ENCODE measurements at places on chromosomes 5 and 9.

DNA sequence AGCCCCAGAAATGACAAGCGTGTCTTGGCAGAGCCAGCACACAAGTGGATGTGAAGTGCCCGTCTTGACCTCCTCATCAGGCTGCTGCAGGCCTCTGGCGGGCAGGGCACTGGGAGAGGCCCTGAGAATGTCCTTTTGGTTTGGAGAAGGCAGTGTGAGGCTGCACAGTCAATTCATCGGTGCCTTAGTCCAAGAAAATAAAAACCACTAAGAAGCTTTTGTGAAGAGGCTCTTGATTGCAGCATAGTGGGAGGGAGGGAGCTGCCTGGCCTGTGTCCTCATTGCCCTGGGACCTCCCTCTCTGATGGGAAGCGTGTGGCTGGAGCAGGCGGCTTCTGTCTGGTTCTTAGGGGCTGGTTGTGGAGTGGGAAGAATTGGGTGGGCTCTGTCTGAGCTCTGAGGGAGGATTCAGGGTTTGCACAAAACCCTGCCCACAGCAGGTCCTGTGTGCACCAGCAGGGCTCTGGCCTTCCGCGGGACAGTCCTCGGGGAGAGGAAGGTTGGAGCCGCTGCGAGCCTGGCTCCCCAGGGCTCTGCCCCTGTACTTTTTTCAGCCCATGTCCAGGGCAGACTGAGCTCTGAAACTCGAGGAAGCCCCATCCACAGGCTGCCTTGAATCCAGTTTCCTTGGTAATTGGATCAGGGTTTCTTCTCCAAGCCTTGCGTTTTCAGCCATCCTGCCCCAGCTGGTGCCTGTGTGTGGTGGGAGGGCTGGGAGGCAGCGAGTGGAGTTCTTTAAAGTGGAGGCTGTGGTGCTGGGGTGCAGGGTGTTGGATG, 1.1 kb downstream of the HRCT1 start:
- peak; percentile 72 for DNase-seq

DNA sequence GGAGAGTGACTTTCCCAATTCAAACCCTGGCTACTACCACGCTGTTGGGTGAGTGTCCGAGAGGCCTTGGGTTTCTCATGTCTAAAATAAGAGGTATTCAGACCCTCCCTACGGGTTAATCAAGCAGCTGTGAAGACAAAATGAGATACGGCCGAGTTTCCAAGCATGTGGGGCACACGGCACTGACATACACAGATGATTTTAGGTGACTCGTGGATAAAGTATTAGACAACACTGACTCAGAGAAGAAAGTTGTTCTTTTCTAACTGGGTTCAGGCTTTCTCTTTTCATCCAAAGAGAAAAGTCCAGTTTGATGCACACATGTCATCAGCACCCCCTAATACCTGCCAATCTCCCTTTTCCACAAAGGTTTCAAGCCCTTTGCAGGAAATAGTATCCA, 15.6 kb downstream of the FOXI1 start:
- no peak for DNase-seq

GRCh38 chr9:69012696-69013381, 1.1 kb downstream of the PRKACG start:
- no peak for DNase-seq

- DNase-seq = no peak
Observed at GRCh38 chr5:6601271-6601670, 31.6 kb downstream of the NSUN2 start.

GRCh38 chr9:133202688-133203453, 6.2 kb downstream of the OBP2B start:
- no peak for DNase-seq

GRCh38 chr9:35914301-35914807, 5.1 kb downstream of the SPAAR start:
- DNase-seq = no peak

DNA sequence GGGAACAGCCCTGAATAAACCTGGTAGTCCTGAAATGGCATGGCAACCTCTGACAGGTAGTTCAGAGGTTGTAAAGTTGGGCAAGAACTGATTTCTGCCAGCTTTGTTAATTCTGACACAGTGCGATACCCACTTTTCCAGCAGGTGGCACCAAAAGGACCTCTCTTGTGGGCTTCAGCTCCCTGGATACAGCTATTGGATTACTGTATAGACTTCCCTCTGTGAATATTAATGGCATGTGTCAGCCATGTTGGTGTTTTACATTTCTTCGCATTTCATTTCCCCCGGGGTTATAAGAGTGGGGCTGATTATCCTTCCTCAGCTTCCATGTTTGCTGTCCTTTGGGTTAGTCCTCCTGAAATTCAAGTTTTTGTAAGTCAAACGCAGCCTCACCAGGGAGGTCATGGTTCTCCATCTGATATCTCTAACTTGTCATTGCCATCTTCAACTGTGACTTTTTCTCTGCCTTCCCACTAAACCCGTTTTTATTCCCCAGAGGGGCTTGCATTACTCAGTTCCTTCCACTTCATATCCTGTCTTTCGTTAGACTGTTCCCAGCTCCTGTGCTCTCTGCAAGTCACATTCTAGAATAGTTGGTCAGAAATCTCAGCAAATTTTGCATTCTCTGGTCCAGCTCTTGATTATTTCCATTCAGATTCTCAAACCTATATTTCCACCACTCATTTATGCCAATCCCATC, 135.6 kb downstream of the LIFR start:
- no peak for DNase-seq

DNA sequence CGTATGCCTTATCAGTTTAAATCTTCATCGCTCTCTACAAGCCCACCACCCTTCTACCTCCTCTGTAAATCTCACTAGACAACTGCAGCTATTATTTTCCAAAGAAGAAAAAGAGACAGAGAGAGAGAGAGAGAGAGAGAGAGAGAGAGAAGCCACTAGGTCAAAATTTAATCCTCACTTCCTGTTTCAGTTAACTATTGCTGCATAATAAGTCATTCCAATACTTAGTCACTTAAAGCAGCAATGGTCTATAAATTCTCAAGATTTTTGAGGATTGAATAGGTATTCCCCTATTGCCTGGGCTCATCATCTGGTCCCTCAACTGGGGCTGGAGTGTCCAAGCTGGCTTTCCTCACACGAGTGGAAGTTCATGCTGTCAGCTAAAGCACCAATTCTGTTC, 68.8 kb downstream of the ITGA1 start:
- DNase-seq = no peak

DNA sequence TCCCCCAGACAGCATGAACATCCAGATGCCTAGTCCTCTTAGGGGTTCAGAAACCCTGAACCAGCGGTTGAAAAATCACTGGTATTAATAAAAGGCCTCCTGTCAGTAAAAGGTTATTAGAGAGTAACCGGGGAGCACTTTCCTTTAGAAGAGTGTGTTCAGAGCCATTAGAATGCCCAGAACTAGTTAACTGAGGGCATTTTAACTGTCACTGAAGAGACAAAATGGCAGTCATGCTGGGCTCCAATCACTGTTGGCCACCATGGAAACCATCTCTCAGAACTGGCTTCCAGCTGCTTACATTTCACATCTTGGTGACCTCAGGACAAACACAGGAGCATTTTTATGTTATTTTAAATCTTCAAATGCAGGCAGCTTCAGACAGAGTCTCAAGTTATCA, 36.2 kb upstream of the GDA start:
- no peak for DNase-seq

GRCh38 chr5:38237681-38238080, 20.7 kb upstream of the EGFLAM start:
- DNase-seq = no peak

GRCh38 chr9:121550569-121551512, 51.2 kb upstream of the GGTA1 start:
- DNase-seq = no peak

DNA sequence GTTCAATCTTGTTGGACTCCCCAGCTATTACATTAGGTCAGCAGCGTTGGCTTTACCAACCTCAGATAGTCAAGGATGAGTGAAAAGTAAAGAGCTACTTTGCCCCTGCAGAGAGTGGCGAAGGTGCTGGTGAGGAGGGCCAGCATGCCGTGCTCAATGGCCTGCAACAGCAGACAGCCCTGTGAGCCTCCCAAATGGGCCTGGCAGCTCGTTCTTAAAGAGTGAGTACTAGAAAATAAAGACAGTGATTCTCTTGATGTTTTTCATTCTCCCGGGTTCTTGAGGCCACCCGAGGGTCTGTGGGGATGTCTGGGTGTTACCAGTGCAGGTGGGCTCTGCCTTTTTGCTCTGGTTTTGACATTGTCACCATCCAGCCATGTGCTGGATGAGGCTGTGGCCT, 16.2 kb downstream of the GADD45G start:
- DNase-seq = no peak

DNA sequence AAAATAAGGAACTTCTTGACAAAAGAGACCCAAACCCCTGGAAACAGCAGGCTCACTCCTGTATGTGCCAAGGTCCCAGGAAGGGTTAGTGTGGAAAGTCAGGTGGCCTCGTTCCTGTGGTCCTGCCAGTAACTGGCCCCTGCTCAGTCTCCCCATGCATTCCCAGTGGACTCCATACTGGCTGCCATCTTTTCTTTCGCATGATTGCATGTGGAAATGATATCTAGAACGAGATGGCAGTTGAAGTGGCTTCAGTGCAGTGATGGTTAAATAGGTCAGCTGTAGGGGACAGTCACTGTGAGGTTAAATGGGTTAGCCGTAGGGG, 30.4 kb downstream of the AHRR start:
- DNase-seq = no peak

DNA sequence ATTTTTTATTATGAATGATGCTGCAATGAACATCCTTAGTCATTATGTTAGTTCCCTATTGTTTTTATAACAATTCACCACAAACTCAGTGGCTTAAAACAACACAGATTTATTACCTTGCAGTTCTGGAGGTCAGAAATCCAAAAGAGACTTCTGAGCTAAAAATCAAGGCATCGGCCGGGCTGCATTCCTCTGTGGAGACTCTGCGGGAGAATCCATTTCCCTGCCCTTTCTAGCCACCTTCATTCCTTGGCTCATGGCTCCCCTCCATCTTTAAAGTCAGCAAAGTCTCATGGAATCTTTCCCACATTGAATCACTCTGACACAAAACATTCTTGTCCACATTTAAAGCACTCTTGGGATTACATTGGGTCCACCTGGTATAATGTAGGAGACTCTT, 38.6 kb downstream of the SNX18 start:
- DNase-seq = no peak

- no peak for DNase-seq
Observed at GRCh38 chr5:129629575-129629974, 118.3 kb upstream of the MINAR2 start.

GRCh38 chr5:11602298-11602697, 301.9 kb downstream of the CTNND2 start:
- DNase-seq = no peak

DNA sequence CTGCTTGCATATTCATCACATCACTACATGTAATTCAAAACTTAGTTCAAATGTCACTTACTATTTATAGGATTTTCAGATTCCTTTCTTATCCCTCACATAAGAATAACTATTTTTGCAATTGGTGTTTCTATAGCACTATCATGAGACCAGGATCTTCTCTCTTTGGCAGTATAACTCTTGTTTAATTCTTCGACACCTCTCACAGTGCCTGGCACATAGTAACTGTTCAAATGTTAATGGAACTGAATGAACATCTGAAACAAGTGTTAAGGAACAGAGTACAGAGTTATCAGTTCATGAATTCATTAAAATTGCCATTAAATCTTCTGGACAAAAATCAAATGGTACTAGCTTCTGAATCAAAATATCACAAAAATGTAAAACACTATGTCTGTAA, 40.0 kb downstream of the FBXL17 start:
- no peak for DNase-seq

DNA sequence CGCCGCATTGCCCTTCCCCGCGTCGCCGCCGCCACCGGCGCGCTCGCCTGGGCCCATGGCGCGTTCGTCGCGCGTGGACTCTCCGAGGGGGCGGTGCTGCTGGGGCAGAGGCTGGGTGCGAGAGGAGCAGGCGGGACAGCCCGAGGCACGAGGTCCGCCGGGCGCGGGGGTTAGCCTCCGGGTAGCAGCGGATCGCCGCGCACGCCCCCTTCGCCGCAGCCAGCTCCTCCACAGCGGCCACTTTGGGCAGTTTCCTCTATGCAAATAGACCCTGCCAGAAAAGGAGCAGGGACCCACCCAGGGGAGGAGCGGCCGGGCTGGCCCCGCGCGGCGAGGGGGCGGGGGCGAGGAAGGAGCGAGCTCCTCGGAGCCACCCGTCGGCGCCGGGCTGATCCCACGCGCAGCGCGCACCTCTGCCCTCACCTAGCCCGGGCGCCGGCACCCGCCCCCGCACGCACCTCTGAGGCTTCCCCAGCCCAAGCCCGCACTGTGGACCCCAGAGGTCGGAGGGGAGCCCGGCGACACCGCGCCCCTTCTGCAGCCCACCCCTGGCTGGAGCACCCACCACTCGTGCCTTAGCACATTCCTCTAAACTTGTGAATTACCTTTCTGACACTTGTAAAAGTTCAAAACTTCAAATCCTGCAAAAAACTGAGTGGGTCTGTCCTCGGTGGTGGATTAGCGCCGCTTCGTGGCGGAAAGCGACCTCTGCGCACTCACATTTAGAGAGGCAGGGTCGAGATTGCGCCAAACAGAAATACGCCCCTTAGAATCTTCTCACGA, at the start of gene COL23A1:
TSS of gene COL23A1 (minus strand) at position 253 of the 783 bp plus-strand sequence.
- DNase-seq = no peak

- DNase-seq = no peak
Observed at GRCh38 chr9:26535151-26535550, 357.5 kb downstream of the CAAP1 start.

DNA sequence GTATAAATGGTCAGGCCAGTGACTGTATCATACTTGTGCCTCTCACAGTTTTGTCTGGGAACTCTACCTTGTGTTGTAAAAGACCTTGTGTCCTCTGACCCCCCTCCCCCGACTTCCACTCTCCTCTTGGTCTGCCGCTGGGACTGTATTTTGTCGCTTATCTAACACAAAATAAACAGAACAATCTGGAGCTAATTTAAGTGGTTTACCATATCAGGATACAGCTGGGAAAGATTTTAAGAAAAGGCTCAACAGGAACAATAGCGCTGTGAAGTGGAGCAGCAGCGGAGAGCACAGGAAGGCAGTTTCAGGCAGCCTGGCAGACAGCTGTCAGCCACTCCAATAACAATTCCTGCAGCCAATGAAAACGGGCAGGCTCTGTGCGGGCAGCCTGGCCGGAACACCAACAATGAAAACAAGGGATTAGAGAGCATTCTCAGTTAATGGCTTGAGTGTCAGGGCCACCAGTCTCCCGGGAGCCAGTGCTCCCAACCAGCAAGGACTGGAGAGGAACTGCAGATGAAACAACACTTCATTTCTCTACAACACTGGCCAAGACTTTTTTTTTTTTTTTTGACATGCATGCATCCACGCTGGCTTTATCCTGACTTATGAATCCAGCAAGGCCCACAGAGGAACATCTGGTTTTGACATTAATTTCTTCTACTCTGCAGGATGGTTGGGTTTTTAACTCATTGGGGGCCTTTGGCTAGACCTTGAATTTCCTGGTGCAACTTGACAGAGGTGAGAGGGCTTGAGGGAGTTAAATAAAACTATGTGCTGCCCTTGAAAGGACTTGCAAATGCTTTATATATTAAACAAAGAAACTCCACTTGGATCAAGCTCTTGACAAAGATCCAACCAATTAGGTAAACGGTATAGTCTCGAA, 76.7 kb downstream of the ARSB start:
- DNase-seq = peak; percentile 29

DNA sequence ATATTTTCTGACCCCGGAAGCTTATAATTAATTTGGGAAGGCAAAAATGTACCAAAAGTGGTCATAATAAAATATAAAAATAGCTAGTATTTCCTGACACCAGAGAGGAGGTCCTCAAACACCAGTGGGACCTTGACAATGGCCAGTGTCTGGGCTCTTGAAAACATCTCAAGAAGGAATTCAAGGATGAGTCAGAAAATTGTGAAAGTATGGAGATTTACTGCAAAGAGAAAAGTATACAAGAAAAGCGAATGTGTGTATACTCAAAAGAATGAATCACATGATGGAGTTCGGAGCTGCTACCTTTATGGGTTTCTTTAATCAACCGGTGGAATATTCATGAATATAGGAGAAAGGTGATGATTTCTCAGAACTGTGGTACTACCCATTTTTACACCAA, 1709.0 kb upstream of the WWC1 start:
- no peak for DNase-seq

All from GM04503 (cell line).